Amniotic stem cell (primary cell): ENCODE measurements at places on chromosomes 16 and 17.
A peak's percentile ranks its signal among the peaks of the same experiment; 100 is the strongest.

DNA sequence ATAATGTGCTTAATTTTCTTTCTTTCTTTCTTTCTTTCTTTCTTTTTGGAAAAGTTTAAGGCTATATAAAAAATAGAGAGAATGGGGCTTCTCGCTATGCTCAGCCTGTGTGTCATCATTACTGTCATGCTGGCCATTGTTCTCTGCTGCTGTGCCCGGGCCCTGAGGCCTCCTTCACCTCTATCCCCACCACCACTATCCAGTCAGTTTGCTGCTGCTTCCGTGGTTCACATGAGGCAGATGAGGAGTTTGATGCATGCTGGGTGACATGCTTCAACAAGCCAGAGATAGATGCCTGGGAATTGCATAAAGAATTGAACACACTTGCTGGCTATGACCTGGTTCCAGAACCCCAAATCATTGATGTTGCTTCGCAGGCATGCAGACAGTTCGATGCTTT is 36.3 kb downstream of the PITPNC1 start:
- no peak for DNase-seq

DNA sequence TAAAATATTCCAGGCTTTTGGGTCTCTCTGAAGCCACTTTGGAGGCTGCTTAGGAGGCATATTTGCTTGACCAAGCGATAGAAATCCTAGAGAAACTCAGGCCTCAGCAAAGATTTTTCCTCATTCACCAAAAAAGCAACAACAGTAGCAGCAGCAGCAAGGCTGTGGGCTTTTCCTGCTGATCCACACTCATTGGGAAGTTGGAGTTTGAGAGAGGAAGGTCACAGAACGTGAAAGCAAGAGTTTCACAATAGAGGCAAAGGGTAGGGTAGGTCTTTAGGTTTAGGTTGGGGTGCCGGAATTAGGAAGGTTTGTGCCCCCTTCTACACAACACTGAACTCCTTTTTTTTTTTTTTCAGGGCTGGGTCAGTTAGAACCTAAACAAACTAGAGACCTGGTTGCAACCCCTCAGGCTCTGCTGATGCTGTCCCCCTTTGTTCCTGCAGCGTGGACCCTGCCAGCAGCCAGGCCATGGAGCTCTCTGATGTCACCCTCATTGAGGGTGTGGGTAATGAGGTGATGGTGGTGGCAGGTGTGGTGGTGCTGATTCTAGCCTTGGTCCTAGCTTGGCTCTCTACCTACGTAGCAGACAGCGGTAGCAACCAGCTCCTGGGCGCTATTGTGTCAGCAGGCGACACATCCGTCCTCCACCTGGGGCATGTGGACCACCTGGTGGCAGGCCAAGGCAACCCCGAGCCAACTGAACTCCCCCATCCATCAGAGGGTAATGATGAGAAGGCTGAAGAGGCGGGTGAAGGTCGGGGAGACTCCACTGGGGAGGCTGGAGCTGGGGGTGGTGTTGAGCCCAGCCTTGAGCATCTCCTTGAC is 2.0 kb downstream of the TMUB2 start:
- no peak for DNase-seq

- peak; percentile 15 for DNase-seq
Observed at GRCh38 chr16:72530434-72530833, 358.5 kb upstream of the PMFBP1 start.

DNA sequence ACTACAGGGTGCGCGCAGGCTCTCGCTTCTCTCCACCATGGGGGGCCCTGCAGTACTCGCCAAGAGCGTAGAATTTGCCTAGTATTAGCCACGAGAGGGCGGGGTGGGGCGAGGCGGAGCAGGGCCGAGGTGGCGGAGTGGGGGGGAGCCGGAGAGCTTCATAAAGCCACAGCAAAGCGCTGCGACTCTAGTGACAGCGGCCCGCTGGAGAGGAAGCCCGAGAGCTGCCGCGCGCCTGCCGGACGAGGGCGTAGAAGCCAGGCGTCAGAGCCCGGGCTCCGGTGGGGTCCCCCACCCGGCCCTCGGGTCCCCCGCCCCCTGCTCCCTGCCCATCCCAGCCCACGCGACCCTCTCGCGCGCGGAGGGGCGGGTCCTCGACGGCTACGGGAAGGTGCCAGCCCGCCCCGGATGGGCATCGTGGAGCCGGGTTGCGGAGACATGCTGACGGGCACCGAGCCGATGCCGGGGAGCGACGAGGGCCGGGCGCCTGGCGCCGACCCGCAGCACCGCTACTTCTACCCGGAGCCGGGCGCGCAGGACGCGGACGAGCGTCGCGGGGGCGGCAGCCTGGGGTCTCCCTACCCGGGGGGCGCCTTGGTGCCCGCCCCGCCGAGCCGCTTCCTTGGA is at the start of gene TBX21:
TSS of gene TBX21 (plus strand) at position 190 of the 627 bp plus-strand sequence. CDS start at position 409, 219 bp downstream.
- no peak for DNase-seq

DNA sequence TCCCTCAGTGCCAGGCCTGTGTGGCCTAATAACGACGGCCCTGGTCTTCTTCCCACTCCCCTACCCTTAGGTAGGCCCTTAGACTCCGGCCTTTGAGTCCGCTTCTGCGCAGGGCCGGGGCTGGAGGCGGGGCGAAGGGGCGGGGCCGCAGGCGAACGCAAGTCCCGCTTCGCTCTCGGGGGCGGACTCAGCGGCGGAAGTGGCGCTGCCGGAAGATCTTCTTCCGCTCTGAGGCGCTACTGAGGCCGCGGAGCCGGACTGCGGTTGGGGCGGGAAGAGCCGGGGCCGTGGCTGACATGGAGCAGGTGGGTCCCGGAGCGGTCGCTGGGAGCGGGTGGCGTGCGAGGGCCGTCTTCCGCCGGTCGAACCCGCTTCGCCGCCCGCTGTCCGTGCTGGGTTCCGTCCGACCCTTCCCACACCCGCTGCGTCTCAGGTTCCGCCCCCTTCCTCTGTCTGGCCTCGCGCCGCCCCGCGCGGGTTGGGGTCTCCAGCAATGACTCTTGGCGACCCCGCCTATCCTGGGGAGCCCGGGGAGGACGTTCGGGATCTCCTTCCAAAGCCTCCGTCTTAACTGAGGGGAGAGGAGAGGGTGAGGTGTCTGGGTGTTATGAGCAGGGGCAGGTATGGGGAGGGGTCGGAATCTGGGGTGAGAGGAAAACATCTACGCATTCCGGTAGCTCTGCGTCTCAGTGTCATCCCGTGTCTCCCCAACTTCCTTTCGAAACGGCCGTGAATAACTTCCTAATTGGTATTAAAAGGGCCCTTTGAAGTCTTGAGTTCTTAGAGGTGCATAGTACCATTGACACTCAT is at the start of gene STARD3:
TSS of gene STARD3 (plus strand) at position 218 of the 810 bp plus-strand sequence. CDS start 16,388 bp downstream, outside the sequence.
- DNase-seq = peak; percentile 38

GRCh38 chr17:36510636-36511035 is 24.0 kb downstream of the MYO19 start:
- no peak for DNase-seq

GRCh38 chr17:76943781-76944213 is 75.6 kb downstream of the MGAT5B start:
- no peak for DNase-seq

DNA sequence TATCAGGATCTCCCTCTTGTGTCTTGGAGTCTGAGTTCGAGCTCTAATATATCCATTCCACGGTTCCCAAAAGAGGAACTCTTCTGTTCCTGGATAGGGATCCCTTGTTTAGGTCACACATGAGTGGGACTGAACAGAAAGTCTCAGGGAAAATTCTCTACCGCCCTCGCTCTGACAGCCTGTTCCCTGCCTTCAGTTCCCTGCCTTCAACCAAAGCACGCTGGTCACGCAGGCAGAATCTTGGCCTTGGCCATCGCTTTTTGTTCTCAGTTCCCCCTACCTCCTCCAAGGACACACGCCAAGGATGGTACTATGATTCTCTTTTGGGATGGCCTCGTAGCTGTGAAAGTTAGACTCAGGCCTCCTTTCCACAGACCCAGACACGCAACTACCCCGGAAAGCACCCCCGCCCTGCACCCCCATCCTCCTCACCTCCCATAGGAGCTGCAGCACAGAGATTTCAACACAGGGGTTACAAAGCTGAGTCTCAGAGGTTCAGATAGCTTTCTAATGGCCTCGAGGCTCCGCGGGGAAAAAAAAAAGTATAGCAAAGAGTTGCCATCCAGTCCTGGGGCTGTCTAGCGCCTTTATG is 1.5 kb upstream of the SHISA6 start:
- no peak for DNase-seq

DNA sequence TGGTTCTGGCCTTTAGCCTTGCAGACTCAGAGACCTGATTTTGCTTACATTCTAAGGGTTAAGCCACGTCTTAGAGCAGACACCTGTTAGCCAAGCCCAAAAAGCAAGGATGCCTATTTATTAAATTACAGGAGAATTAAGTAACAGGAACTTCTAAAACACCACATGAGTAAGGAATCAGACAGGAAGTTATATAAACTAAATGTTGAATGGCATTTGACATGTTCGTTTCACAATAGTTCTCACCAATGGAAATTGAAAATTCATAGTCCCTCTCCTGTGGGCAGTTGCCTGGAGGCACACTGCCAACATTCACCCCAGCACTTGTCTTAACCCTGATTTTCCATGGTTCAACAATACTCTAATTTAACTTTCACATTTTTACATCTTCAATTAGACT is 9.0 kb downstream of the KRTAP9-7 start:
- no peak for DNase-seq

- no peak for DNase-seq
Observed at GRCh38 chr17:61478026-61478789, 26.0 kb downstream of the TBX4 start.

GRCh38 chr17:44779211-44780025 is 20.6 kb downstream of the ADAM11 start:
- peak; percentile 66 for DNase-seq

- DNase-seq = no peak
Observed at GRCh38 chr16:87702325-87702811, 63.4 kb downstream of the KLHDC4 start.

- no peak for DNase-seq
Observed at GRCh38 chr17:18017958-18018357, 21.0 kb downstream of the ATPAF2 start.

GRCh38 chr17:79036596-79036995 is 12.6 kb downstream of the C1QTNF1 start:
- DNase-seq = peak; percentile 64

DNA sequence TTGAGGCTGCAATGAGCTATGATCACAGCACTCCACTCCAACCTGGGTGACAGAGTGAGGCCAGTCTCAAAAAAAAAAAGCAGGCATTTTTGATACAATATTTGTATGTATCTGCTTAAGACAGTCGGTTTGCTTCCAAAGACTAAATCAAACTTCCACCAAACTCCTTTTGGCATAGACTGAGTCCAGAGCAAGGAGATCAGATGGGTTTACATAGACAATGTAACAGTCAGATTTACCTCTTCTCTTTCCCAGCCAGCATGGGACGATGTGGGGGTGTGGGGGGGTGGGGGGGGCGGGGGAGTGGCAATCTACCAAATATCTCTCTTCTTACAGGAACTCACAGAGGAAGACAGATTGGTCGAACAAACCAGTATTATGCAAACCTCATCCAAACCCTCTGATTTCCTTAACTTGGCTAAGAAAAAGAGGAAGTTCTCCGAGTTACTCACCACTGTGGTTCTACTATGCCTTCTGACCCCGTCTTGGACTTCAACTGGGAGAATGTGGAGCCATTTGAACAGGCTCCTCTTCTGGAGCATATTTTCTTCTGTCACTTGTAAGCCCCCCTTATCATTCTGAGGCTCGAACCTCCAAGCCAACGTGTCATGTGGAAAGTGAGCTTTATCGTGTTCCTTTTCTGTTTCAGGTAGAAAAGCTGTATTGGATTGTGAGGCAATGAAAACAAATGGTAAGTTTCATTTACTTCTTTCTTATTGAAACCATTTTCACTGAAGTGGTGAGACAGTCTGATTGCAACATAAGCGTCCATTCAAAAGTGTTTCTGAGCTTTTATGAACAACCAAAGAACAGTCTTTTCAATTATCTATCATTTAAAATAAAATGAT is at the start of gene MILR1:
TSS of gene MILR1 (plus strand) at position 451 of the 848 bp plus-strand sequence. CDS start at position 505, 54 bp downstream.
- DNase-seq = no peak

GRCh38 chr17:6524520-6524919 is 31.8 kb downstream of the PITPNM3 start:
- DNase-seq = no peak

- no peak for DNase-seq
Observed at GRCh38 chr17:80270836-80271235, 10.2 kb downstream of the RNF213 start.

DNA sequence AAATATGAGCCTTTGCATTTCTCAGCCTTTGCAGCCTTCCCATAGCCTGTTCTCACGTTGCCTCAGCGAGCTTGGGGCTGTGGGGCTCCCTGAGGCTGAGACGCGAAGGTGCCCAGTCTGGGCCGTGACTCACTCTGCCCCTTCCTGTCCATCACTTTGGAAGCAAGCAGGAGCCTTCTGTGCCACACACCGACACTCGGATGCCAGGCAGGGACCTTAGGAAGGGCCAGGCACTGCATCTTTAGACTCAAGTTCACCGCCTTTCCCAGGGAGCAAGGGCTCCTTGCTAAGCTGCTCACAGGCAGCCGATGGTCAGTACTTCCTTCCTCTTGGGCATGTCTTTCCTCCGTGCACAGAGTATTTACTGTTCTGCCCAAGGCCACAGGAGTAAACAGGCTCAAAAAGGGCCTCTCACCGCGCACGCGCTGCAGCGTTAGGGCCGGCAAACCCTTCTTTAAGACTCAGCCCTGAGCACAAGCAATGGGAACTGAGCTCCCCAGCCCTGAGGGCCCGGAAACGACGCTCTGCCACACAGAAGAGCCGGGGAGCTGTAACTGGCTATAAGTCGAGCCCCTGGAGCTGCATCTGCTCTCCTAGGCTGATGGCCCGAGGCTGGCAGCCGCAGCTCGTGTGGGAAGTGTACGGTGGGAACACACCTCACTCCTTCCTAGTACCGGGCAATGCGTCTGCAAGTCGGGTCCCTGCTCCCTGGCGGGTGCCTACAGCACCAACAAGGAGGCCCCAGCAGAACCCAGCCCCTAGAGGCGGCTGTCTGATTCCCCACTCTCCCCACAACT is 7.2 kb downstream of the TIMM22 start:
- DNase-seq = no peak

DNA sequence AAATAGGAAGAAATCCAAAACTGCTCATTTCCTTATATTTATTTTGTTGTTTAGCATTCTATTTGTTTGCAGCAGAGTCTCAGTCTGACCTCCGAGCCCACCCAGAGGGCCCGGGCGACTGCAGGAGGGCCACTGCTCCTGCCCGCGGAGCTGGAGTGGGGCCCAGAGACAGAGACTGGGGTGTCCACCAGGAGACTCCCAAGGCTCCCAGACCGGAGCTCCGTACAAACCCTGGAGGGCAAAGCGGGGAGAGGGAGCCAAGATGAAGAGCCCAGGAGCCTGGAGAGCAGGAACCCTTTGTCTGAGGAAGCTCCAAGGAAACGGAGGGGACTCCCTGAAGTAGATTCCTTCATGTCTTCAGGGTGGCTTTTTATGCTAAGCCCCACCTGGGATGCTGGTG is 57.9 kb downstream of the AXIN2 start:
- no peak for DNase-seq

GRCh38 chr16:89100601-89101302 is 7.1 kb downstream of the ACSF3 start:
- DNase-seq = no peak

GRCh38 chr16:88730632-88731607 is 24.6 kb downstream of the CTU2 start:
- DNase-seq = no peak

DNA sequence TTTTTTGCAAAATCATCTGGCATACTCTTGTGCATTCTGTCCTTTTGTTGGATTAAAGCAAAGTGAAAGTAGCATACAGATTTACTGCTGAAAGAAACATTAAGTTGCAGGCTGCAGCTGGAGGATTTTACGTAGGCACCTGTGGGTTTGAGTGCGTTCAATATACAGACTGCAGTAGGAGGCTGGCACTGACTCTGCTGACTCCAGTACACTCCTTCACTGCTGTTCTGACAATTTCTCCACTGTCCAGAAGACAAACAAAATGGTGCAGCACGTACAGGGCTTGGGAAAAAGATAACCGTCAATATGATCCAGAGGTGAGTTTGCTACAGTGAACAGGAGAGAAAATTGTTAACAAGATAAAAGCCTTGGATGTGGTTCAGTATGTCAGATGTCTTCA is 73.3 kb downstream of the TANC2 start:
- DNase-seq = no peak
